ENCODE measurements at places on chromosomes 6 and 20.

DNA sequence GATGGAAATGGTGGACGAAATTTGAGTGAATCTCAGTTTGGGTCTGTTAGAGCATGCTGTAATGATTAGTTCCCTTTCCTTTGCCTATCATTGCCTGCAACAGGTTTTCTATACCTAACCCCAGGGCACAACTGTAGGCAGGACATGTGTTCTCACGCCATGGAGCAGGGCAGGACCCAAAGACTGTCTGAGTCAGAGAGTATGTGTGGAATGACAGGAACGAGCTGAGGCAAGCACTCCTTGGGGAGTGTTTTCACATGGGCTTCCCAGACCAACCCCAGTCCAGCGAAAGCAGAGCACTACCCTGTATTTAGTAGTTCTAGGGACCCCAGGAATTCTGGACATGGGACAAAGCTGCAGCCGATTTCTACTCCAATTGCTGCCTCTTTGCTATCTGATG, 234.2 kb downstream of the HACE1 start:
- DNase-seq = no peak

DNA sequence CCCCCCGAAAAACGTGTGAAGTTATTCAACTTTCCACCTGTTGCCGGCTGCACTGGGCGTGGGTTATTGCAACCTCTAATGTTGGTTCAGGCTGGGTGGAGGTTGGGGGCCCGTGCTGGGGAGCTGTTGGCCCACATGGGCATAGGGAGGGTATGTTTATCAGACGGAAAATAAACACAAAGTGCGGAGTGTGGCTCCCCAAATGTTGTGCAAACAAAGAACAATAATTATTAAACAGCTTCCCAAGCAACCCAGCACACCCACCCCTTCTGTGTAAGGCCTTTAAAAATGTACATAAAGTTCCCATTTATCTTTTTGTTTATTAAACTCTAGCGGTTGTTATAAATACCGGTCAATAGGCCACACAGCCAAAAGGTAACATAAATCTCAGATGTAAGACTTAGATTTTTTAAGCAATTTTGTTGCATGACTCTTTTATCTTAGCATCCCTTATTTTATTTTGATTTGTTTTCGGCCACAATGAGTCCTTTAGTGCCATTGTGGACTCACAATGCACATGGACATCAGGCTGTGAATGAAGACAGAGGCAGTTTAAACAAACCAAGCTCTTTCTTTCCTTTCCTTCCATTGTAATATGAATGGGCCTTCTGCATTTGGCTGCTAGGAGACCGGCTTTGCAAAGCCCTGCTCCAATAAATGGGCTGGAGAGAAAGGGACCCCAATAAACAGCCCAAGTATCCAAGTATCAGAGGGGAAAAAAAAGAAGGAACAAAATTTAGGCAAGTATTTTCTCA, 6.9 kb upstream of the DLL1 start:
- DNase-seq = no peak

DNA sequence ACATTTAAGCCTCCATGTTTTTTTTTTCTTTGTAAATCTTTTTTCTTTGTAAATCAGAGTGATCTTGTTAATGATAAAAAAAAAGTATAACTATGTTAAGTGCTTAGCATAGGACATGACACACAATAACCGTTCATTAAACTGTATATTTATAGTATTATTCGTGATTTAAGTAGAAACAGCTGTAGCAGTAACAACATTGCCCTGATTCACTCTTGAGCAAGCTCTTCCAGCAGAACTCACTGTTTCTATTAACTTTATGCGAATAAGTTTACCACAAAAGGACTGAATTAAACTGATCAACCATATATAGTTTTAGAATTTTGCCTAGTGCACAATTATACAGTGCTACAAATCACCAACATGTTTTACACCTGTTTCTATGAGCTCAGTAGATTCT, 1338.0 kb upstream of the EYS start:
- DNase-seq = no peak

DNA sequence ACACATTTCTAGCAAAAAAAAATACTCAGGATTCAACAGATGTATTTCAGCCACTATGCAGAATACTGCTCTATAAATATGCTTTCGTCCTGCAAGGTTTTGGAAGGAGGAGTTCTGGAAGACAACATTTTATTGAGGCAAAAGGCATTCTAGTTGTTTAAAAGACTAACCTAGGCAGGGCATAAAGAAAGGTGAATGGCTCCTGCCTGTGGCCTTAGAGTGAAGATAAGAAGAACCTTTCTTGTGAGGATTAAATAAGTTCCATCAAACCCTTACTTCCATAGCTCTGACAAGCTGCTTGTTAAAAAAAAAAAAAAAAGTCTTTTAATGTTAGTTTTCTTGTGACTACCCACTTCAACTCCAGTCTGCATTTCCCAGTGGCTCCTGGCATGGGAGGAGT, 139.8 kb downstream of the ADGRB3 start:
- DNase-seq = no peak

DNA sequence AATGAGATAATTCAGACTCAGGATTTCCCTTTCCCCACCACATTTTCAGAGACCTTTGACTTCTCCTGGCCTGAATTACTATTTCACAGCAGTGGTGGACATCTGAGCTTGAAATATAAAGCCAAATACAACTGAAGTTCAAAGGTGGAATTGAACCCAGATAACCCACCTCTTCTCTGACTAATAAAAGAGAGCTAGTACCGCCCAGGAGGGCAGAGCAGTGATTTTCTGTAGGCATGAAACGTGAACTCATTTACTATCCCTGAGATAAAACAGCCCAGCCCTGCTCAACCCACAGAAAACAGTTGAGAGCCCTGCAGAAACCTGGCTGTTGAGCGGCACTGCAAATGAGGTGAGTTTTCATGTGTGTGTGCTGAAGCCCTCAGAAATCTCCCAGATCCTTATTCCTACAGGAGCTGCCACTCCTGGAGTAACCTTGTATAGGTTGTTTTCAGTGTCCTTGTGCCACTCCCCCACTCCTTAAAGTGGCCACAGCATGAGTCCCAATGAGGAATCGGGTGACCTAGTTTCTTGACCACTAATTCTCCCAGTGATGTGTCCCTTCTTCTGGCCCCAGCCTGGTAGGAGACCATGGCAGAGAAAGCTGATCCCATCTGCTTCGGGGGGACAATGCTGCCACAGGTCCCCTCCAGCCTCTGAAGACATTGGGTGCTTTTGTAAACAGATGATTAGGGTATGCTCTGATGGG, 99.2 kb downstream of the NOL4L start:
- no peak for DNase-seq

DNA sequence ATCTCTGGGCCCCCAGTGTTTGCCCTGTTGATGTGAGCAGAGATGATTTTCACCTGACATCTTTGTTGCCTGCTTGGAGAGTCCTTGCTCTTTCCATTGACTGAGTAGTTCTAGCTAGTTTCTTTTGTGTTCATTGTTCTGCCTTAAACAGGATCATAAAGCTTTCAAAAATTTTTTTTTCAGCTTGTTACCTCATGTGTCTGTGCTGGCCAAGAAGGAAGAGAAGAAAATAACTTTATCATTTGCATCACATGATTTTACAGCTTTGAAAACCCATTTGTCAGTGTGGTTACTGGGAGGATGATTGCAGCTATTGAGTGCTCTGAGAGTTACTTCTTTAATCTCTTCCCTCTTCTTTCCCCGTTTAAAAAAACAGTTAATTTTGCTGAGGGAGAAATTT, 16.0 kb downstream of the FOXO3 start:
- no peak for DNase-seq

- no peak for DNase-seq
These were observed 333.8 kb downstream of the CDH26 start for GRCh38 chr20:60292001-60292520.

DNA sequence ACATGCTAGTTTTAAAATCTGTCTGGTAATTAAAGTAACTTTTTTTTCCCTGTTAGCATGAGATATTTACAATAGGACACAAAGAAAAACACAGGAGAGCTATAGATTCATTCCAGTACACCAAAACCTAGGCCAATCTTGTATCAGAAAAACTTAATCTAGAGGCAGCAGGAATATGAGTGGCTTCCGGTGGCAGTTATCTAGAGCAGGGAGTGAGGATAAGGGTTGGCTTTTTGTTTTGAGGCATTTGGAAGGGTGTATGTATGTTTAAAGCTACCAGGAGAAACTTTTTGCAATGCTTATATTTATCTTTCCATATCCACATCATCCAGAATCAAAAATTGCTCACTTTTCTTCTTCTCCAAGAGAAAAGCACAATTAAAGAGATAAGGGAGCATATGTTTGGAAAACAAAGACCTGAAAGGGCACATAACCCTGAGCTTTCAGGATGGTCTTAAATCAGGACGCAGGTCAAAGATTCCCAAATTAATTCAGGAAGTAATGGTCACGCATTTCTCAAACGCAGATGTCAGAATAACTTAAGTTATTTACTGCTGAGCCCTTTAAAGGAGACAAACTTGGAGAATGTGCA, 13.1 kb downstream of the TFAP2A start:
- no peak for DNase-seq

DNA sequence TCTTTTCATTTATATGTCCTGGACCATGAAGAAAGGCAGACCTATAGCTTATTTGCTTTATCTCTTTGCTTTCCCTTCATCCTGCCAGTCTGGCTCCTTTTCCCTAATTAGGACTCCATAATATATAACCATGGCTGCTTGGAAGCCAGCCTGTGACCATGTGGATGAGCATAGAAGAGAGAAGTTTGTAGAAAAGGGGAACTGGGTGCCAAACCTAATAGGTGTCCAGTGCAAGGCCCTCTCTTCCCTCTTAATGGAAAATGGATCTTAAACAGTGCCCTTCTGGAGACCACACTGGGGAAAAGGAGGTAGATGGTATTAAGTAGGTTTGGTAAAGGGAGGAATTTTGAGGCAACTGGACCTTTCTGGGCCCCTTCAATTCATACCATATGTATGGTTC, 16.7 kb upstream of the OSTM1 start:
- no peak for DNase-seq

DNA sequence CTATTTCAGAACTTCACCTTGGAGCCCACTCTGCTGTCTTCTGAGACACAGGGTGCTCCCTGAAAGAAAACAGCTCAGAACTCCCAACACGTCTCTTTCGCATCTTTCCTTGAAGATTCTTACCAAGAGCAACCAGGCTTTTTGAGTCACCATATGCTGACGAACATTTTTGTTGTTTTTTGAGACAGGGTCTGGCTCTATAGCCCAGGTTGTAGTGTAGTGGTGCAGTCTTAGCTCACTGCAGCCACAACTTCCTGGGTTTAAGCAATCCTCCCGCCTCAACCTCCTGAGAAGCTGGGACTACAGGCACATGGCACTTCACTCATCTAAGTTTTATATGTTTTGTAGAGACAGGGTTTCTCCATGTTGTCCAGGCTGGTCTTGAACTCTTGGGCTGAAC, 68.5 kb downstream of the TRMT11 start:
- no peak for DNase-seq

- no peak for DNase-seq
These were observed 56.0 kb downstream of the CLIC5 start for GRCh38 chr6:45959534-45960145.

DNA sequence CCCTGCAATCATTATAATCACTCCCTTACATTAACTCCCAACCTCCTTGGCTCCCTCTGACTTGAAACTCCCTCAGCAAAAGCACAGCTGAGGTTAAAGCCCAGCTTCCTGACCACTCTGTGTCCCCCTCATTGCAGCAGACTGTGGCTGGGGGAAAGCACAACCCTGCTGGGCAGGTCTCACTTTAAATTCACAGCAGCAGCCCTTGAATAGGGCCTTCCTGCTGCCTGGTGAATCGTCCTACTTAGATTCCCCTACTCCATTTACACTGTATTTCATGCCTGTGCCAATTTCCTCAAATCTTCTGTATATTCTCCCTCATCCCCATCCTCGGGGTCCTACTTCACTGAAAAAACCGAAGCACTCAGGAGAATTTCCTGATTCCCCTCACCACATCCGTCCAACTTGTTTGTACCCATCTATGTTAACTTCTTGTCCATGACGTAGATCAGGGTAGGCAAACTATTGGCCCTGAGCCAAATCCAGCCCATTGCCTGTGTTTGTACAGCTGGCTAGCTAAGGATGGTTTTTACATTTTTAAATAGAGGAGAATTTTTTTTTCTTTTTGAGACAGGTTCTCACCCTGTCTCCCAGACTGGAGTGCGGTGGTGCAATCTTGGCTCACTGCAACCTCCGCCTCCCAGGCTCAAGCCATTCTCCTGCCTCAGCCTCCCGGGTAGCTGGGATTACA, 31.5 kb upstream of the GCM1 start:
- no peak for DNase-seq

DNA sequence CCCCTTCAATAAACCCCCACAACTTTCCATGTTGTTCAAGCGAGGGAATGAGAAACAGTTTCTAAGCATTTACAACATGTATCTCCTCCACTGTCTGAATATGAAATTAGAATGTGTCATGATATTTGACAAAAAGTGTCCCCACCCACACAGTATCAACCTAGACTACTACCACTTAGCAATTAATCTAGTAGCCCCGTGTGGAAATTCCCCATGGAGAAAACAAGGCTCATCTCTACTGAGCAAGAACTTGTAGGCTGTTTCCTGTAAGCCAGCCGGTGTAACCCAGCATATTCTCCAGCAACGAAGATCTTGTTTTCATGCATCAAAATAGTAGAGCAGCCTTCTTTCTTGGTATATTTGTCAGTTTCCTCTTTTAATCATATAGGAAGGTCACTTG, 115.0 kb downstream of the IRF4 start:
- DNase-seq = peak; percentile 53

DNA sequence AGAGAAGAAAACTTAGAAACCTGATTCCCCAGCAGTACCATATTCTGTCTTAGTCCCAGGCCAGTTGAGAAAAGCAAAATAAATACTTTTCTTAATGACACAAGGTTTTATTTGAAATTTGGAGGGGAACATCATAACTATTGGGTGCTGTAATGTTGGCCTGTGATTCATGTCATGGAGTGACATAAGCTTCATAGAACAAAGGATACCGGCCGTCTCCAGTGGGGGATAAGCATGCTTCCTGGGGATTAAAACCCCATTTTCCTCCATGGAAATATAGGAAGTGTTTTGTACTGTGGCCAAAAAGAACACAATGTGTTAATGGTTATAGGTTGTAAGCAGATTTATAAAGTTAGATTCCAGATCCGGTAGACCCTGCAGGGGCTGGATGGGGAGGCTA, 18.0 kb downstream of the MTHFD1L start:
- DNase-seq = no peak

All from CD4-positive, alpha-beta T cell treated with Interleukin-15 for 4 hours (primary cell).